Stimulated activated CD4-positive, alpha-beta T cell treated with anti-CD3 and anti-CD28 coated beads, TNF-alpha, amount 100 ng/mL, for 24 hours (primary cell): ENCODE measurements at places on chromosomes 5 and 9.

DNA sequence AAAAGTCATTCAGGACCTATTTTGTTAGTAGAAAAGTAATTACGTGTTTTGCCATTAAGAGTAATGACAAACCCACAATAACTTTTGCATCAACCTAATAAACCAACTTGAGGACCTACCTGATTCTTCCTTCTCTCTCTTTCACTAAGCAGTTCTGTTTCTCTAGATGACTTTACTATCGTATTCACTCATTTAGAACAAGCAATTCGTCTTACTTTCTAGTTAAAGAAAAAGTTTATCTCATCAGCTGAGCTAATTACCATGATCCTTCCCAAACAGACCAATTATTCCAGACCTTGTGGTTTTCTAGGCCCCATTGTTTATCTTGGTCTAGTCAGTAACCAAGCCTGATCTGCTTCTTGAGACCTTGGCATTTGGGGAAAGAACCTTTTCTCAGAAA lies 49.6 kb upstream of the PRDM9 start:
- no peak for DNase-seq

DNA sequence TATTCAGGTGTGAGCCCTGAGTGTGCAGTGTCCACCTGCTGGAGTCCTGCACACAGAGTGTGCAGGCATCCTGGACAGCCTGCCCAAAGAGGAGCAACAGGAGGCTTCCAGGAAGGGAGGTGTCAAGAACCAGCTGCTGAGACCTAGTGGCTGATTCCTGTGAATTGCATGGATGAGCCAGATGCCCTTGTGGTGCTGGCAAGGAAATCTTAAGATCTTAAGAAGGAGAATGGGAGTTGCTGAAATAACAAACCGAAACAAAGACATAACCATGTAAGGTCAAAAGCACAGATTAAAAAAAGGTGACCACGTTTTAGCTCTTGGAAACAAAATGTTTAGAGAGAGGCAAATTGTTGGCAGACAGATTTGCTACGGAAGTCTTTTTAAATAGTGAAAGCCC lies 29.3 kb upstream of the RPS23 start:
- DNase-seq = no peak

DNA sequence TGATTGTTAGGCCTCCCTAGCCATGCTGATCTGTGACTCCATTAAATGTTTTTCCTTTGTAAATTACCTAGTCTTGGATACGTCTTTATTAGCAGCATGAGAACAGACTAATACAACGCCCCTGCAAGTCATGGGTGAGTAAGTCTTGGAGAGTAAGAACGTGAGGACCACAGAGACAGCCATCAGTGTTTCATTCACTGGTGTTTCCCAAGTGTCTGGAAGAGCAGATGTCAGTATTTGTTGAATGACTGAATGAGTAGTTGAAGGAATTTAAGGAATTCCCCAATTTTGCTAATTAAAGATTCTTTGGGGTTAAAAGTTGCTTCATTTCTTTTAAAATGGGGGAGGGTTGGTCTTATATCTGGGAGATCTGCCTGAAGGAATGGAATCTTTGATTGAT lies 178.8 kb downstream of the TRIO start:
- DNase-seq = no peak

DNA sequence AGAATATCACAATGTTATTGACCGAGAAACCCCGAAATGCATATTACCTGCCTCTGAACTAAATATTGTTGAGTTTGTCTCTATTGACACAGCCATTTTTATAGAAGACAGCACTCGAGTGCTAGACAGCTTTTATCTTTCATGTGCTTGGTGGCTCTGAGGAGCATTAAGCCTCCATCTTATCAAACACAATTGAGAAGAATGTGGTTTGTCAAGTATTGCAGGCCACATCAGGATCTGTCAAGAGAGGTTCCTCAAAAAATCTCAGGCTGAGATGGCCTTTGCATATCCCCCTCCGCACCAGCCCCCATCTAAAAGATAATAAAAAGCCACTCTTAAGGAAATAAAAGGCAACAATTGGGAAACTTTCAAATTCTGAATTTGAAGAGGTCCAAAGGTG lies 284.8 kb downstream of the DENND1A start:
- no peak for DNase-seq

DNA sequence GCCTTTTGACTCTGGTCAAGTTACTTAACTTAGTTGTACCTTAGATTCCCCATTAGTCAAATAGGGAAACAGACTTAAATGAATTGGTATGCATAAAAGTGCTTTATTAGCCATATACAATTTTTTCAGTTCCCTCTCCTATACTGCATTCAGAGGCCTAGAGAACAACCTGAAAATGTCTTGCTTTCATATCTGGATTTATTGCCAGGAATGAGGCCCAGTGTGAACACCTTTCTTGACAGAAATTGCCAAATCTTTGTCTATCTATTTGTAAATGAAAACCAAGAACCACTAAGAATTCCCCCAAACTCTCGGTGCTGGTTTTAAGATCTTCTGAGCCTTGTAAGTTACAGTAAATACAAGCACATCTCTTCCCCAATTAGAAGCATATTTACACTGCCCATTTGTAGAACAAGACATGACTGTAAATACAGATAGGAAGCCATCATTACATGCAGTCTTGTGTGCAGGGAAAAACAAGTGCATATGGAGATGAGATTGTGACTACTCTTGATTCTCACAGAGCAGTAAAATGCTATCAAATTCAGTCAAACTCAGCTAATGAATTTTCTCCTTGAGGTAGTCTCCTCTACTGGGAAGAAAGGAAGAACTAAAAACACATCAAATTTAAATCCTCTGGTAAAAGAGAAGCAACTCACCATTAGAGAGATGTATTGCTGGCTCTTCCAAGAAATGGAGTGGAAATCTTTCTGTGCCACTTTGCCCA lies 5.2 kb upstream of the FAM13B start:
- DNase-seq = no peak

GRCh38 chr9:21657966-21658667 lies 144.3 kb upstream of the MTAP start:
- DNase-seq = no peak

DNA sequence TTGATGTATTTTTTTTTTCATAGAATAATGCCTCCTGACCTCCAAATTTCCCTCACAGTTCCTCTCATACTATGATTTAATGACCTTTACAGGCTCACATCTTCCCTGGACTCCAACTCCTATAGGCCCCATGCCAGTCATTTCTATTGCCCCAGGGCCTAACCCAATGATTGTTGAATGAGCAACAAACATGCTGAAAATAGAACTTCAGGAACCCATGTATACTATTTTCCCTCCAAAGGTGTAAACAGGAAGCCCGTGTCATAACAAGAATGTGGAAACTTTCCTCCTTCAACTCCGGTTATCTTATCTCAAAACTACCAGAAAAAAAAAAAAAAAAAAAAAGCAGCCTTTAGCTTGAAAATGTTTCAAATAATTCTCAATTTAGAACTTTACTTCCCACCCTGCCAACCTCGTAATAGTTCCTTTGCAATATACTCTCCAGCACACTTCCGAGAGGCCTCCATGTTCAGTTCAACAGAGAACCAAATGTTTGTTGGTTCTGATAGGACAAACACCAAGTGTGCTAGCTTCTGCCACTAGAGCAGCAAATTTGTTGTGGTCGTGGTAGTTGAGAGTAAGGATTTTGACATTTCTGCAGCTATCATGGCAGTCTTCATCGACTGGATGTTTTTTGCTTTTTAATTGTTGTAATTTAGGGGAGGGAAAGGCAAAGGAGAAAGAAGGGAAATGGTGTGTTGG lies 25.8 kb downstream of the TRPM6 start:
- DNase-seq = no peak

DNA sequence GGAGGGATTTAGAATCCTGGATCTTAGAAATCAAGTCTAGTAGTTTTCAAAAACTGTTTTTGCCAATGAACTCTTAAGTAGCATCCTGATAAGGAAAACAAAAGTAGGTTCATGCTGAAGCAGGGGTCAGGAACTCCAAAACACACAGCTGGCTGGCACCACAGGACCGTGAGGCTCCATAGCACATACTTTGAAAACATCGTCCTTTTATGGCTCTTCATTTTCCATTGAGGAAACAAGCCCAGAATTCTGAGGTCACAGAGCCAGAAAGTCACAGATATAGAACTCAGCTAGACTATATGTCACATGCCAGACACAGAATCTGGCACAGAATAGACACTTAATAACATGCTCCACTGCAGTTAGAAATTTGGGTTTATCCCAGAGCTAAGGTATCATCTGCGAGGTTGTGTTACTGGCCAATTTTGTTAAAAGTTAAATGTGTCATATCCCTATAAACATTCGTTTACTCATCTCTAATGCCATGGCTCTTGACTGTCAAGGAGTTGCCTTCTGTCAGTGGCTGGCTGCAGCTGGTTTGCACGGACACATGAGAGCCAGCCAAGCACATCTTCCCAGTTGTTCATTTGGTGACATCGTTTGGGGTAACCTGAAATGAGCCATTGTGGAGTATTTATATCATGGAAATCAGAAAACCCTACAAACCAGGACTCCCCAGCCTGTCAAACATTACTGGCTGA lies 58.8 kb downstream of the FAM78A start:
- no peak for DNase-seq

- DNase-seq = no peak
Measured at GRCh38 chr5:893137-893506, 438 bp downstream of the TRIP13 start.

GRCh38 chr9:126331964-126332748 lies 5.5 kb downstream of the MVB12B start:
- no peak for DNase-seq

DNA sequence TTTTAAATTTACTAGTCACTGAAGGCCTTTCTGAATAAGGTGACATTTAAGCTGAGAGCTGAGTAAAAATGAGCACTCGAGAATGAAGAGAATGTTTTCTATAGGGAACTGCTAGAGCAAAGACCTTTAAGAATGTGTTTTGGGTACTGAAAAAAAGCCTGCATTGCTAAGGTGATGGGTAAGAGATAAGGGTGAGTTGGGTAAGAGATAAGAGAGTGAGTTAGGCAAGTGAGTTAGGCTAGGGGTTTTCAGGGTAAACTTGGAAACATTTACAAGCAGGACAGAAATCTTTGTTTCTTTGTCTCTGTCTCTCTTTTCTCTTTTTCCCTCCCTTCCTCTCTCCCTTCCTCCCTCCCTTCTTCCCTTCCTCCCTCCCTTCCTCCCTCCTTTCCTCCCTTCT lies 5.6 kb downstream of the RAD23B start:
- DNase-seq = no peak

DNA sequence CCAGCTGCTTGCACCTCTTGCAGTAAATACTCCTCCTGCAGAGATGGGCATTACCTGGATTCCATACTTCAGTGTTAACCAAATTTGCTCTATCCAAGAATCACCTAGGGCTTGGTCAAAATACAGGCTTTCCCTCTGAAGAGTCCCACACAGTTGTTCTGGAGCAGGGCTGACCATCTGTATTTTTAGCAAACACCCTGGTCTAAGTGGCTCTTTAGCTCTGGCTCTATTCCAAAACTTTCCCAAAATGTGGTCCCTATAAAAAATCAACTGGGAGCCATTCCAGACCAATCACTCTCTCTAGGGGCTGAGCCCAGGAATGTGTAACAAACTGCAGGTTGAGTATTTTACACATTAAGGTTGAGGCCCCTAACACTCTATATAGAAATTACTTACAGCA lies 153.7 kb downstream of the SPOCK1 start:
- DNase-seq = no peak

DNA sequence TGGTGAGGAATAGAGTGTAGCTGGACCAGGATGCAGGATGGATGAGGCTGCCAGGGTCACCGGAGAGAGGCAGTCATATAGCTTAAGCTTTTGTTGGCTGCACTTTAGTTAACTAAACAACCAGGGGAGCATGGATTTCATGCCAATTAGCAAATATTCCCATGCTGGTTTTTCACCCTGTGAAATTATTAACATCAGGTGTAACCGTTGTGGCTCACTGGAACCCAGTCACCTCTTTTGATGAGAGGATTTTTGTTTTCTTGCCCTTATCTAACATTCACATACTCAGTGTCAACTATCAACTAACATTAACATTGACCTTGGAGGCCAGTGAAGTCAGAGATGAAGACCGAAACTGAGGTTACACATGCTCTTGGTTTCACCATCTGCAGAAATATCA lies 97.2 kb upstream of the BASP1 start:
- DNase-seq = no peak

DNA sequence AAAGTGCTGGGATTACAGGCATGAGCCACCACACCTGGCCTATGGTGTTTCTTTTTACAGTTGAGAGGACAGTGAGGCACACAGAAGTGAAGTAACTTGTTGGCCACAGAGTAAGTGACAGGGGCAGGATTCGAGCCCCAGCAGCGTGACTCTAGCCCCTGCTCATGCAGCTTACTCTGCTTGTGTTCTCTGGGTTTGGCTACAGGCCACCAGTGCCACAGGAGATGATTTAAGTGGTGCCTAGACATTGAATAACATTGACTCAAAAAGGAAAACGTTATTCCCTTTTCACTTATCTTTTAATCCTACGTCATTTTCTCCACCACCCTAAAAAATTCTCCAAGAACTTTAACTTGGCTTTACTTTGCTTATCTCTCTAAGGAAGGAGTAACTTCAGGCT lies 61.4 kb downstream of the SNX24 start:
- DNase-seq = no peak

GRCh38 chr9:13816837-13817236 lies 497.1 kb downstream of the NFIB start:
- DNase-seq = no peak

- DNase-seq = no peak
Measured at GRCh38 chr9:104286799-104287198, 192.7 kb downstream of the SMC2 start.

DNA sequence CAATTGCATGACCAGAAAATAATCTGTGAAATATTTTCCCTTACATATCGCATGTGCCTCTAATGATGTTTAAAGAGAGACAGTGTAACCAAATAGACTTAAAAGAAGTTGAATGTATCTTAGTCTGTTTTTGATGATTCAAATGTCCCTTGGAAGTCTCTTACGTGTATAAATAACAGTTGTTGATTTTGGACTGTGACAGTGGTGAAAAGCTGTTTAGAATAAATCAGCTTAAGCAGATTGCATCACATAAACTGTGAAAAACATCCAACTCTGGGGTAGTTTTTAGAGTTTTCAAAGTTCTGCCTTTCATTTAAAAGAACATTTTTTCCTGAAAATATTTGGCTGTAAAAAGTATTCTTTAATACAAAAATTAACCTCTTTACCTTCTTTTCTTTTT lies 301.1 kb downstream of the PRR16 start:
- DNase-seq = no peak

- DNase-seq = no peak
Measured at GRCh38 chr9:34587271-34587670, 2.3 kb downstream of the CNTFR start.

- no peak for DNase-seq
Measured at GRCh38 chr5:41683181-41683580, 172.8 kb upstream of the PLCXD3 start.

- no peak for DNase-seq
Measured at GRCh38 chr9:124133727-124134126, 122.2 kb downstream of the LHX2 start.

DNA sequence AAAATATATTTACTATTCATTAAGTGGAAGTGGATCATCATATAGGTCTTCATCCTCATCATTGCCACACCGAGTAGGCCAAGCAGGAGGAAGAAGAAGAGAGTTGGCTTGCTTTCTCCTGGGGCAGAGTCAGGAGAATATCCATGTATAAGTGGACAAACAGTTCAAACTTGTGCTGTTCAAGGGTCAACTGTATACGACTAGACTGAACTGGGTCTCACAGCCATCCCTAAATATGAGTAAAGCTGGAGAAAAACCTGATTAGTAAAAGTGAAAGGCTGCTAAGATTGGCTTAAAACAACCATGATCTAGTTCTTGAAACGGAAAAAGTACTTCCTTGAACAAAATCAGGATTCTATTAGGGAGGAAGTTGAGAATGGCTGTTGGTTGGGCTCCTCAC lies 276.7 kb upstream of the ADRA1B start:
- DNase-seq = no peak
